T follicular helper cell (primary cell): ENCODE measurements at places on chromosomes 6 and 20.
A peak's percentile ranks its signal among the peaks of the same experiment; 100 is the strongest.

GRCh38 chr20:24452498-24453127 lies 16.8 kb upstream of the SYNDIG1 start:
- DNase-seq, result no peak

GRCh38 chr20:13638496-13639149 lies at the start of gene TASP1:
TSS of gene TASP1 (minus strand) at chr20:13638932. CDS start at chr20:13630078, 8,854 bp downstream.
- DNase-seq, result peak; percentile 98

- no peak for DNase-seq
Observed at GRCh38 chr6:157521362-157522335, 140.7 kb downstream of the ZDHHC14 start.

- no peak for DNase-seq
Observed at GRCh38 chr20:46118481-46119020, 437 bp downstream of the CD40 start.

DNA sequence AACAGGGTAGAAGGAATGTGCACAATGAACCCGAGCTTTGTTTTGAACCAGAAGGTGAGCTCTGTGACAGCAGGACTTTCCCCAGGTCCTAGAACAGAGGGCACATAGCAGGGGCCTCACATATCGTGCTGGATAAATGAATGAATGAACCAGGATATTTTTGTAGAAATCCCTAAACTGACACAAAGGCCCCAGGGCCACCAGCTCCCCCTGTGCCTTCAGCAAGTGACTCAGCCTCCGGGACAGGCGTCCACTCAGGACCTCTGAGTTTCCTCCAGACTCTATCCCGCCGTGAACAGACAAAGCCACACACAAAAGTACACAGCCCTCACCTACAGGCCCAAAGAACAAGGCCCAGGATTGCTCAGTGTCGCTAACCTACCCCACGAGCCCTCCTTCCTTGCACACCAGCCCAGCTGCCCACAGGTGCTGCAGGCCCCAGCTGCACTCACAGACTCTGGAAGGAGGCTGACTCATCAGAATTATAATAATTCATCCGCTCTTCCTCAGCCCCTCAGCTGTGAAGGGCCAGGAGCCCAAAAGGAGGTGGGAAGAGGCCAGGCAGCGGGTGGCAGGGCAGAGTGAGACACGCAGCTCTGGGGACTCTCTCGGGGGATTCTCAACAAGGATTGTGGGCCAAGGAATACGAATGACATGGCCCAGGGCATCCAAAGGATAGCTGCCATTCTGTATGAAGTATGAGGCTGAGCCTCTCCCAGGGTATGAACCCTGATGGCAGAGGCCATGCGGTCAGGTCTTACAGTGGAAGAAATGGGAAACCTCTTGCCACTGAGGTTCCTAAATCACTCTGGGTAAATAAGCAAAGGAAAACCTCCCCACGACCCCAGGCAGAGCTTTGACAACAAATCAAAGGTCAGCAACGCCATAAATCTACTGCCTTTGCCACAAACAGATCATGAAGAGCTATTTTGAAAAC lies 40.9 kb downstream of the SUMO4 start:
- DNase-seq, result no peak

DNA sequence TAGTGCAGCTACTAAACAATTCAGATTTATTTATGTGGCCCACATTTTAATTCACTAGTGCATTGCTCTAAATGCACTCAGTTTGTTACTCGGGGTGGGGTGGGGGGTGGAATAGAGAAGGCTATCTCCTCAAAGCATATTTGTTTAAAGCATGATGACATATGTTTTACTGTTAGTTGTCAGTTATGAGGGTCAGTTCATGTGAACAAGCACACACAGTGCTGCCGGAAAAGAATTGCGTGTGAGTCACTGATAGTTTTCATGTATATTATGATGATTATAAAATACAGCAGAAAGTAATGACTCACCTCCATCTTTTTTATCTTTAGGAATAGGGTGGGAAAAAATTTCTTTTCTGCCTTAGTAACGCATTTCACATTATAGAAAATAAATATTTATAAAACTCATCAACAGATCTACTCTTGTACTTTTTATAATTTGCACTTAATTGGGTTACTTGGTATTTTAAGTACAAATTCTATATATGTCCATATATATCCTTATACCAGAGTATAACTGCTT lies 42.2 kb upstream of the STXBP5 start:
- no peak for DNase-seq

GRCh38 chr6:30679765-30680535 lies 6.5 kb downstream of the PPP1R18 start:
- no peak for DNase-seq
